ENCODE measurements at places on chromosomes 1 and 21.

GRCh38 chr1:76669624-76670315 lies 197.5 kb upstream of the ST6GALNAC5 start:
- no peak for DNase-seq

- no peak for DNase-seq
Observed at GRCh38 chr1:38585971-38586370, 273.6 kb downstream of the RRAGC start.

DNA sequence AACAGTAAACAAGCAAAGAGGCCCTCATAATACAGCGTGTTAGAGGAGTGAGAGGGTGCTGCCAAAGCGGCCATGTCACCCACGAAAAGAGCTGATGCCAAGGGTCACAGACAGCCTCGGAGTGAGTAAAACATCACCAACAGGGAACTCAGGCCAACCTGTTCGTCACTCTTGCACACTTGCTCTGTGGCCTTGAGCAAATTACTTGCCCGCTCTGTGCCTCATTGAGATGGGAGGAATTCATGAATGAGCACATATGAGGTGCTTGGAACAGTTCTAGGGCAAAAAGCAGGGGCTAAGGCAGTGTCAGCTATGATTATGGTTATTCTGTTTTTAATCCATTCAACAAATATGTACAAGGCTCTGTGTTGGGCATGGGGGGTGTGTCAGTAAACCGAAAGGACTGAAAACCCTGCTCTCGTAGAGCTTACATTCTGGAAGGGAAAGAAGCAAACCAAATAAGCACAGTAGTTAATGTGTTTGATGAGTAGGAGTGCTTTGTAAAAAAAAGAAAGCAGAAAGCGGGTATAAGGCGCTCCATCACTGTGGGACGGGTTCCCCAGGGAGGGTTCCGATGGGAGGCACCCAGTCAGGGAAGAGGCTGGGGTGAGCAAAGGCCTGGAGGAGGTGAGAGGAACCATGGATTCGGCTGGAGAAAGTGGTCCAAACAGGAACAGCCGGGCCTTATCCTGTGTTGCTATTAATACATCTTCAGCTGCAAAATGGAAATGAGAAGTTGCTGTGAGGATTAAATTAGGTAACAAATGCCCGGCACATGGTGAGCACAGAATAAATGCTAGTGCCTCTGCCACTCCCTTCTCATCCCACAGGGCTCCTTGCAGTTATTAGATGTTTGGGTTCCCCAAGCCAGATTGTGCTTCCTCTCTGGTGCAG lies 39.5 kb upstream of the RD3 start:
- no peak for DNase-seq

GRCh38 chr1:92749024-92749634 lies 35.8 kb downstream of the EVI5 start:
- no peak for DNase-seq

DNA sequence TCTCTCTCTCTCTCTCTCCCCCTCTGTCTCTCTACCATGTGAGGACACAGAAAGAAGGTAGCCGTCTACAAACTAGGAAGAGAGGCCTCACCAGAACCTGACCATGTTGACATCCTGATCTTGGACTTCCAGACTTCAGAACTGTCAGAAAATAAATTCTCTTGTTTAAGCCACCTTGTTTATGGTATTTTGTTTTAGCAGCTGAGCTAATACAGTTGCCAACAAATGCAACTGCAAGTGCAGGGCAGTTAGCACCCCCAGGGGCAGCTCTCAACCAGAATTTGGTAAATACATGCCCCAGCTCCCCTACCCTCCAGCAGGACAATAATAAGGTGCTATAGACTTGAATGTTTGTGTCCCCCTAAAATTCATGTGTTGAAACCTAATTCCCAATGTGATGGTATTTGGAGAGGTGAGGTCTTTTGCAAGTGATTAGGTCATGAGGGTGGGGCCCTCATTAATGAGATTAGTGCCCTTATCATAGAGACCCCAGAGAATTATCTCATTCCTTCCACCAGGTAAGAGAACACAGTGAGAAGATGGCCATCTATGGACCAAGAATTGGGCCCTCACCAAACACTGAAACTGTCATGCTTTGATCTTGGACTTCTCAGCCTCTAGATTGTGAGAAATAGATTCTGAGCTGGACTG lies 6.7 kb upstream of the SLC45A1 start:
- no peak for DNase-seq

All from stimulated activated CD8-positive, alpha-beta memory T cell treated with anti-CD3 and anti-CD28 coated beads, Interleukin-4, amount 100 ng/mL, for 4 hours (primary cell).